ENCODE measurements at places on chromosomes 16 and 17.

- no peak for DNase-seq
These were observed 10.3 kb downstream of the KAT7 start for GRCh38 chr17:49798738-49799137.

DNA sequence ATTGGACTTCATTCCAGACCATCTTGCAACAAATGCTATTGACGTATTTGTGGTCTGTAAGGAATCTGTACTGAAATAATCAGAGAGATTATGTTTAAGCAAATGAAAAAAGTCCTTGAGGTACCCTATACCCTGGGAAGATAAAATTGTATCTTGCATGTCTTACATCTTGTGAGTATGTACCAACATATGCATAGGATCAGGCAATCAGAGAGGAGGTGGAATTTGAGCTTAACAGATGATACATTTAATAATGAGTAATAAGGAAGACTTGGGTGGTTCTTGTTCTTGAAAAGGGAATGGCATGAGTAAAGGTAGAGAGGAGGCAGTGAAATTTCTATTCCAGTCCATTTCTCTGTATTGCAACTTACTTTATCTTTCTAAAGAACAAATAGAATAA lies 10.6 kb downstream of the MOSMO start:
- DNase-seq = no peak

DNA sequence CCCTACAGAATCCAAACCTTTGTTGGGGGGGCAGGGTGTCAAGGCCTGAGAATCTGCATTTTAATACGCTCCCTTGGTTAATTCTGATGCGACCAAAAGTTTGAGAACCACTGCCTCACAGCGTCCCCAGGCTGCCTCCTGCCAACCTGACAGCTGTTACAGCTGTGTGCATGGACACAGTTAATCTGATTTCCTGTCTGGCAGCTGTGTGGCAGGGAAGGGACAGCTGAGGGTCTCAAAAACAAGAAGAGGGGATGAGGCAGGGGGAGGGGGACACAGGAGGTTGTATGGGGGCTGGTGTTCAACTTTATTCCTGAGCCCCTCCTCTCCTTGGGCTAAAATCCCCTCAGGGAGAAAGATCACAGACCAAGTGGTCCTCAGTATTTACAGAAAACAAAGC lies 17.5 kb downstream of the HDAC5 start:
- no peak for DNase-seq

DNA sequence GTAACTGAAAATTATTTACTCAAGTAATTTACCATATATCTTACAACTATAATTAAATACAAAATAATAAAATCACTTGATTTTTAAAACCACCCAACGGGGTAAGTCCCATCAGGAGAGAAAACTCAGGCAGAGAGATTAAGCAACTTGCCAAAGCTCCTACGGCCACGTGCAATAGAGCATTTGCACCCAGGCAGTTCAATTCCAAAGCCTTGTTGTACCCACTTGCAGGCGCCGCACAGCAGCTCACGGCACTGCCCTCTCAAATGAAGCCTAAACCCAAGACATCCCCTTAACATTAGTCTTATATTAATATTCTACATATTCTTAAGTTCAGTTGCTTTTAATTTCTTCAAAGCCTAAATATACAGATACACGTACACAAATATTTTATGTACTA lies 75.7 kb downstream of the SPAG9 start:
- DNase-seq = no peak

- DNase-seq = no peak
These were observed 7.3 kb downstream of the ENDOV start for GRCh38 chr17:80422276-80422675.

GRCh38 chr17:35560703-35561102 lies at the start of gene SLFN14:
TSS of gene SLFN14 (minus strand) at chr17:35560819. CDS start at chr17:35558062, 2,757 bp downstream.
- DNase-seq = peak; percentile 51

DNA sequence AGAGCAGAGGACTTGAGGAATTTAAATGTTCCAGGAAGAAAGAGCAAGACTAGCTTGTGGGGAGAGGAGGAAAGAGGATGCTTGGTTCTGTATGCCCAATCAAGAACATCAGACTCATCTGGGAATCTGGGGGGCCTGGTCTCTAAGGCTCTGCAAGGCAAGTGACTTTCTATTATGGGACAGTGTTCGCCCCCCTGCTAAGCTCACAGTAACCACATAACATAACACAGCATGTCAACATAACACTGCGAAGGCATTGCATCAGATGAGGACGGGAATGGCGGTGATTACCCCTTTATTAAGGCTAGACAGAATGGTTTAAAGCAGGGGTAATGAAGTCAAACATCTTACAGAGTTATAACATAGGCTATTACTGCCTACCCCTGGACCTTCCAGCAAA lies 176.6 kb upstream of the IRX6 start:
- DNase-seq = no peak

GRCh38 chr16:21167929-21168602 lies 9.6 kb downstream of the LDAF1 start:
- no peak for DNase-seq

GRCh38 chr17:4870855-4871254 lies 28.5 kb upstream of the C17orf107 start:
- no peak for DNase-seq

DNA sequence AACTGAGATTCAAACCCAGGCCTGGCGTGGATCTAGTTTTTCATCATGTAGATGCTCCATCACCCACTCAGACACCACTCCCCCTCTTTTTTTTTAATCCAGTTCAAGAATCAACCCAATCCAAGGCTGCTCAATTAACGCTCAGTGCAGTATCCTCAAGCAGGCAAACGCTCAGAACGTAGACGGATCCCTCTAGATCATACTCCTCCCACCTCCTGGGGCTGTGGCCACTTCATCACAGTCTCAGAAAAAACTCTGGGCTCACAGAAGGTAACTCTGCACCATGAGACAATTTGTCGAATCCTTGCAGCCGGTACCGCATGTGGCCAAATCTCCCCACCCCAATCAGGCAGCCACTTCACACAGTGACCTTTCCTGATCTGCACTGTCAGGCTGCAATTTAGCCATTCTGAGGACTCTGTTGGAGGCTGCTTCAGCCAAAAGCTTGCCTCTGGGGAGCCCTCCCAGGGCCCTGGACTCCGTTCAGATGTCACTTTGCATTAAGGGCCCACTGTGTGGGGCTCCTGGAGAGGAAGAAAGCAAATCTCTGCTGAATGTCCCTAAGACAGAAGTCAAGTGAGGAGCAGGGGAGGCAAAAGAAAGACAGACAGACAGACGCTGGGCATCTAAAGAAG lies 183.5 kb downstream of the XYLT1 start:
- DNase-seq = no peak

DNA sequence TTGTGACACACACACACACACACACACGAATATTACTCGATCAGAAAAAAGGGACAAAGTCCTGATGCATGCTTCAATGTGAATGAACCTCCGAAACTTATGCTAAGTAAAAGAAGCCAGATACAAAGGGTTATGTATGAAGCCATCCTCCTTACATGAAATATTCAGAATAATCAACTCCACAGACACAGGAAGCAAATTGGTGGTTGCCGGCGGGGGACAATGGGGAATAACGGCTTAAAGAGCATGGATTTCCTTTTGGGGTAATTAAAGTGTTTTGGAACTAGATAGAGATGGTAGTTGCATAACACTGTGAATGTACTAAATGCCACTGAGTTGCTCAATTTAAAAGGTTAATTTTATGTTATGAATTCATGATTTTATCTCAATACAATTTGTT lies 8.1 kb upstream of the CACNG5 start:
- DNase-seq = no peak

GRCh38 chr17:37081287-37081686 lies 132.5 kb downstream of the AATF start:
- DNase-seq = no peak

DNA sequence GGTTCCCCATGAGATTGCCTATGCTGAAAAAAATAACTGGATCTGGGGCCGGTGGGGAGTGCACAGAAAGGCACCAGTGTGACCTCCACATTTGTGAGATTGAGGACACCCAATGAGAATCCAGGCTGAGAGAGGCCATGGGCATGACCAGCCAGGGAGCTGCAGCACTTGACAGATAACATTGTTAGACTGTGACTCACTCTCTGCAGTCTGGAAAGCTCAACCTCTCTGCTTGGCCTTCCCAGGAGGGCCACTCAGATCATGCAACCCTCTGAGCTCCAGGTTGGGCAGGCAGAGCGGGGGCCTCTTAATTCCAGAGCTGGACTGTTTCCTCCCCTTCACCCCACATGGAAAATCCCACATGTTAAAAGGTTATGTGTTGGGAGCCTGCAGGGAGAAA lies 30.1 kb downstream of the FZD2 start:
- DNase-seq = peak; percentile 100

DNA sequence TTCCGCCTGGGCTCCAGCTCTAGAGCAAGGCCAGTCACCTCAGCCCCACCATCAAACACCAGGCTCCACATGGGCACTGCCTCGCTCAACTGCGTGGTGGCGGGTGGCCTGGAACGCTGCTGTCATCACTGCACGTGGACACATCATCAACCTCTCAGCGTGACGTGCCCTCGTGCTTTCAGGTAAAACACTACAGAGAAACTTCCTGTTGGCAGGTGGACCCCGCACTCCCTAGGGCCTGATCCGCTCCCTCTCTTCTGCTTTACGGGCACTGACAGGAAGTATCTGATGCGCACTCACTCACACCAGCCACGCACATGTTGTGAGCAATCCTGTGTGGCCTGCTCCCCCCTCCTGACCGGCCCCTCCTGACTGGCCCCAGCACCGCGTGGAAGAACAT lies 87.4 kb downstream of the ANKRD11 start:
- DNase-seq = no peak

DNA sequence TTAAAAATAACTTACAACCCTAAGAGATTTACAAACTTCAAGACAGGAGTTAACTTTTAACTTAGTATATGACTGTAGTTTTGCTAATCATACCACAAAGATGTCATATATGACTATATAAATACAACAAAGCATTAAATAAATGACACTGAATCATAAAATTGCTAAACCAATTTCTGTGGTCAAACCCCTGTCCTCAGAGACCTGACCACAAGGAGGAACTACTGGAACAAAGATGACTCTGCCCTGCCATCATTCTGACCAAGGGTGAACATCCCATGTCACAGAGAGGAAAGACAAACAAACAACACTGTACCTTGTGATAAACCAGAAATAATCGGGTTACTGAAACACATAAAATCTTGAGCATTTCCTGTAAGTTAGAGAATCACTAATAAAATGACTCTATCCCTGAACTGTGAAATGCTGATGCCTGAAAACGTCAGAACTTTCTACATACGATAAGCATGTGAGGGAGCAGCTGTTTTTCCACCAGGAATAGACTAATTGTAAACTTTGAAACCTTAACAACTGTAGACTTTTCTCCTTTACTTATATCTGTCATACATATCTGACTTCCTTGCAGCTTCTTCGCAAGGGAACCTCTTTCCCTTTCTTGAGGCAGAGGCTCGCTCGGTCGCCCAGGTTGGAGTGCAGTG lies 47.9 kb downstream of the WDR59 start:
- DNase-seq = no peak

- peak; percentile 69 for DNase-seq
These were observed 9.4 kb upstream of the CMTM4 start for GRCh38 chr16:66705790-66706505.

- peak; percentile 38 for DNase-seq
These were observed 2290.1 kb downstream of the TP53TG3F start for GRCh38 chr16:35749253-35750141.

- DNase-seq = no peak
These were observed 717.8 kb downstream of the WWOX start for GRCh38 chr16:78817200-78817739.

- no peak for DNase-seq
These were observed 205.4 kb downstream of the ENGASE start for GRCh38 chr17:79280010-79280409.

GRCh38 chr17:31499771-31500554 lies 108.5 kb downstream of the RAB11FIP4 start:
- DNase-seq = peak; percentile 98

DNA sequence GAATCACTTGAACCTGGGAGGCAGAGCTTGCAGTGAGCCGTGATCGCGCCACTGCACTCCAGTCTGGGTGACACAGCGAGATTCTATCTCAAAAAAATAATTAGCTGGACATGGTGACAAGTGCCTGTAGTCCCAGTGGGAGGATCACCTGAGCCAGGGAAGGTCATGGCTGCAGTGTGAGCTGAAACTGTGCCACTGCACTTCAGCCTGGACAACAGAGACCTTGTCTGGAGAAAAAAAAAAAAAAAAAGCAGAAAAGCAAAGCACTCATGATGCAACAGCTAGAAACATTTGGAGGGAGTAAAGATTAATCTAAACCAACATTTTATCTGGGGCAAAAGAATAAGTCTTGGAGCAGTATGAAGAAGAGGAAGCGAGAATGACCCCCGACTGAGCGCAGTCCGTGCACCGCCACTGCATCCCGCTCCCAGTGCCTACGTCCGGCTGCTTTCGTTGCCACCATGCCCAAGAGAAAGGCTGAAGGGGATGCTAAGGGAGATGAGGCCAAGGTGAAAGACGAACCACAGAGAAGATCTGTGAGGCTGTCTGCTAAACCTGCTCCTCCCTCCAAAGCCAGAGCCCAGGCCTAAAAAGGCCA lies 8.2 kb downstream of the PRPSAP1 start:
- DNase-seq = no peak

DNA sequence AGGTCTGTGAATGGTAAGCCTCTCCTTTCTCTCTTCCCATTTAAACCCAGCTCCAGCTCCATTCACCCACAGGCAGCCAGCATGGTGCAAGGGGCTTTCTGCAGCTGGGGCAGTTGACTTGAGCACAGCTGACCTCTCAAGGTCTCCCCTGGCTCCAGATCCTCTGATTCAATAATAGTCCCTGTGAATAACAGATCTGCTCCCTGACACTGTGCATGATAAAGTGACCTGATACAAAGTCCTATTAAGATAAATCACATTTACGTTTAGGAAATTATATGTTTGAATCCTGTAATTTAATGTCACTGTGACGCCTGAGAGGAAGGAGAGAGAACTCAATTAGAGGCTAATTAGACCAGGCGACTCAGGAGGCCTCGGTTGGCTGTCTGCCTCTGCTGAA lies 540.4 kb upstream of the CDH11 start:
- no peak for DNase-seq

DNA sequence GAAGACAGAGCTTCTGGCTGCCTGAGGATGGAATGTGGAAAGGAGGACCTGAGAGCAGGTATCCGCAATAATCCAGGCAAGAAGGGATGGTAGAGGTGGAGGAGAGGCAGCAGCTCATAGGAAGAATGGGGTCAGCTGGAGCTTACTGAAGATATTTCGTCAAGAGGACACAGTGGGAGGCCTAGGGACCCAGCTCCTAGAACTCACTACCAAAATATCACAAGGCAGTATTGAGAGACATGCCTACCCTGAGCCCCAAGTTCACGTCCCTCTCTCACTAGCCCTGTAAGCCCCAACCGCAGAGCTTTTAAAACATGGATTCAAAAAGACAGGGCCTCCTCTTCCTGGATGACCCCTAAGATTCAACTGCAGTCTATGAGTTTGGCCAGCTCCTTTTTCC lies 14.2 kb upstream of the CCL8 start:
- DNase-seq = peak; percentile 21

DNA sequence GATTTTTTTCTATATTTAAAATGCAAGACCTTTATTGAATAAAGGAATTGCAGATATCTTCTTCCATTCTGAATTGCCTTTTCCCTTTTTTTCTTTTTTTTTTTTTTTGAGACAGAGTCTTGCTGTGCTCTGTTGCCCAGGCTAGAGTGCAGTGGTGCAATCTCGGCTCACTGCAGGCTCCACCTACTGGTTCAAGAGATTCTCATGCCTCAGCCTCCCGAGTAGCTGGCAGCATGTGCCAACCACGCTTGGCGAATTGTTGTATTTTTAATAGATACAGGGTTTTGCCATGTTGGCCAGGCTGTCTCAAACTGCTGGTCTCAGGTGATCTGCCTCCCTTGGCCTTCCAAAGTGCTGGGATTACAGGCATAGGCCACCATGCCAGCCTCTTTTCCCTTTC lies 151.5 kb downstream of the CEP112 start:
- DNase-seq = peak; percentile 61

GRCh38 chr17:58556833-58557250 lies 42.4 kb upstream of the MTMR4 start:
- no peak for DNase-seq

Data from islet precursor cell (in vitro differentiated cells).